ENCODE measurements at places on chromosomes 3 and 15.

GRCh38 chr3:192860454-192860853 is 57.2 kb downstream of the MB21D2 start:
- no peak for DNase-seq

DNA sequence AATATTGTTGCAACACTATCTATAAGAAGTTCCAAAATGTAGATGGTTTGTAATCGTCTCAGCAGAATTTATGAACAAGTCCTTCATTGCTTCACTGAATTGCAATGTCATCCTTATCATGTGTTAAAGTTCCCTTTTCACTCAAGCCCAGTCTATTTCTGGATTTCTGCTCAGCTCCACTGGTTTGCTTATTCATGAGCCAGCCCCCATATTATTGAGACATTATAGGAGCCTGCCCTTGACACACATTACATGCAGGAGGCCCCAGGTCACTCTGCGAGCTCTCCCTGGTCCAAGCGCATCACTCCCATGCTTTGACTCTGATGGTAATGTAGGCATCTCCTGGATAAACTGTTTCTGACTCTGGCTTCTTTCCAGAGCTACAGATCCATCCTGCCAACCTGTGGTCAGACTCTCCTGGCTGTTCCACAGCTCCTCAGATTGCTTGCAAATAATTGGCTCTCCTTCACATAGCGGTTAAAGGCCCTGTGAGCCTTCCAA is 56.9 kb downstream of the ABTB1 start:
- DNase-seq = no peak

DNA sequence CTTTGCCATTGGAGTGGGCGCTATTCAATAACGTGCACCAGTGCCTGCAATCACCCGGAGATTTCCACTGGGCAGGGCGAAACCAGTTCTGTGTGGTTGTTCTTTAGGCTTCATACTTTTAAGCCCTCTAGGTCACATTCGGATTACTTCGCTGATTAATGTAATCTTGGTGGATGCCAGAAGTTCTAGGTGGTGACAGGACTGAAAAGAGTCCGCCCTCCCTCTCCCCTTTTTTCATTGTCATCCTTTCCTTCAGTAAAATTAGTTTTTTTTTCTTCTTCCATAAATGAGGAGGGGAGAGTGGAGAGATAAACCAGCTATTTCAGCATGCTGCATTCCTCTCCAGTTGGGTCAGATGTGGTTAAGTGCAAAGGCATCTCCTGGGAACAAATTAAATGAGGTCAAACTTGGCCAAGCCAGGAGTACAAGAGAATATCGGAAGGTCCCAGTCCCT is 2.3 kb upstream of the SLC2A2 start:
- no peak for DNase-seq

- DNase-seq = no peak
Observed at GRCh38 chr15:57643826-57644225, 52.1 kb downstream of the MYZAP start.

DNA sequence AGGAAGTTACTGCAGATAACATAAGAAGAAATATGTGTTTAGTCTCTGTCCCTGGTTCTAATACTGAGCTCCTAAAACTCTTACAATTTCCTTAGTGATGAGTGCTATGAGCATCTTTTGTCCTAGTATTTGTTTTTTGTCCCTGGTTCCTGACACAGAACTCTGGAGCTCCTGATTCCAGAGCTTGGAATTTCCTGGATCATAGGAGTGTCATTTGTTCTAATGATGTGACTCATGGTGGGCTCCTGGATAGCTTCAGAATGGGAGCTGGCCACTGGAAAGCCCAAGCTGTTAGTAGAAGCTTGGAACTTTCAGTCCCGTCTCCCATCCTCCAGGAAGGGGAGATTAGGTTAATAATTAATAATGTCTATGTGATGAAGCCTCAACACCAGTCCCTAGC is 98.2 kb downstream of the CNTN6 start:
- DNase-seq = no peak

DNA sequence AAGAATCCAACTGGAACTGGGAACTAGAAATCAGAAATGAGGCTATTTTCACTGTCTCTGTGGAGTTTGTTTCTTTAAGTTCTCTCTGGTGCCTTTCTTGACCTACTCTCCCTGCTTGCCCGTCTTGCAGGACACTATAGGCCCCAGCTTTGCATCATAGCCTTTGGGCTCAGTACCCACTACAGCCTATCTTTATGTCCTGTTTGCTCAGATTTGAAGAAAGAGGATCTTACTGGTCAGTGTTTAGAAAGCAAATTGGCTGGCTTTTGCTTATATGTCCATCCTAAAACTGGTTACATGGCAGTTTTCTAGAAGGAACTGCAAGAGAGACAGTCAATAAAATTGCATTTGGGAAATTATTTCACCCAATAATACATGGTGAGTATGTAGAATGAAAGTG is 231.8 kb upstream of the TBL1XR1 start:
- DNase-seq = no peak

DNA sequence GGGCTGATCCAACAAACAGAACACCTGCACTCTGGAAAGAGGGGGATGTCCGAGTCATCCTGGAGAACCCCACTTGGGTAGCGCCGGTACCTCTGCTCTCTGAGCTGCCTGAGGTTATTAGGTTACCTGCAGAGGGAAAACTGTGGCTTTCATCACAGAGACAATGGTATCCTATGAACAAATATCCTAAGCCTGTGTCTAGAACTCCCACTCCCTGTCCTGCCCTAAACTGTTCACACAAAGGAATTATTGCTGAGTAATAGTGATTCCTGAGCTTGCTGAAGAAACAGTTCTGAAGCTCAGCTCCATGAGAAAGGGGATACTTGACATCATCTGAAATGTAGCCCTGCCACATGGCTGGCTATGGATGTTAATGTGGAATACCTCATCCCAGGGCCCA is 31.9 kb upstream of the WNT5A start:
- DNase-seq = no peak

DNA sequence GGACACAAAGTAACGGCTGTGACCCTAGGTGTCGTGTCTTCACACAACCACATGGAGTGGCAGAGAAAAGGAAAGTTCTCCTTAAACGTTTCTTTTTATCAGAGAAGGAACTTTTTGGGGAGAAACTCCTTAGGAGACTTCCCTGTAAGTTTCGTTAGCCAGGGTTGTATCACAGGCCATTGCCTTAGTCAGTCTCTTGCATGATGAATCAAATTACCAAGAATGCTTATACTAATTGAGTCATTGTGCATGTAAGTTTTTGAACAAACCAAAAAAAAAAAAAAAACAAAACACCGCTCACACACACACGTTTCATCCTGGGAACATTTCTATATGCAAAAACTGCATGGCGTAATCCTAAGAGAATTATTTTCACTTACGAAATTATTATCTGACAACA is 150.4 kb upstream of the SATB1 start:
- DNase-seq = no peak

GRCh38 chr3:127039719-127040118 is 56.8 kb downstream of the PLXNA1 start:
- DNase-seq = no peak

GRCh38 chr3:101266071-101266470 is 54.3 kb downstream of the IMPG2 start:
- no peak for DNase-seq

All from activated T-cell treated with anti-CD3 and anti-CD28 coated beads for 48 hours (primary cell).